Endothelial cell of umbilical vein (primary cell): ENCODE measurements at places on chromosomes 2 and 18.

- DNase-seq, result no peak
Measured at GRCh38 chr2:47485177-47485576, 82.2 kb downstream of the MSH2 start.

DNA sequence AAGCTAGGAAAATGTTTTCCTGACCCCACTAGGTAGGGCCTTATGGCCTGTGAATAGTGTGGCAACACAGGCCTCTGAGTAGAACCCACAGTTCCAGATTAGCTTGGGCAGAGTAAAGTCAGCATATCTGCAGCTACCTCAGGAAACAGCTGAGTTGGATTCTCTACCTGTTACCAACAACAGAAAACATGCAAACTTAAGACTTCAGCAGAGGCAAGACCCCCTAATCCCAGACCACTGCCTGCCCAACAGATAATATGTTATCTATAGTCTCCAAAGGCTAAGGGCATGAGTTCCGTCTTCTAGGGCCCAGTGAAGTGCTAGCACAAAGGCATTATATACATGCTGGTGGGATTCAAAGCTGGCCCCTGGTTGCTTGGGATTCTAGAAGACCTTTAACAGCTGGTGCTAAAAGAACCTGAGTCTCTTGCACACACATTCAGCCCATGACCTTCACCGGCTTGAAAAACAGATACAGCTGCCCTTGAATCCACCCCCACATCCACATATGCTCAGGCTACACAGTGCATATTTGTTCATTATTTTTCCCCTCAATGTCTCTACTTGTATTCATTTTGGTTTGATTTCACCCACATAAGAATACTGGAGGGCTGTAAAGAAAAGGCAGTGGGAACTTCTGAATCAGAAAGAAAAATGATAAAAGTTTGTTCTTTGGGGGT, 13.5 kb upstream of the UBXN4 start:
- no peak for DNase-seq

DNA sequence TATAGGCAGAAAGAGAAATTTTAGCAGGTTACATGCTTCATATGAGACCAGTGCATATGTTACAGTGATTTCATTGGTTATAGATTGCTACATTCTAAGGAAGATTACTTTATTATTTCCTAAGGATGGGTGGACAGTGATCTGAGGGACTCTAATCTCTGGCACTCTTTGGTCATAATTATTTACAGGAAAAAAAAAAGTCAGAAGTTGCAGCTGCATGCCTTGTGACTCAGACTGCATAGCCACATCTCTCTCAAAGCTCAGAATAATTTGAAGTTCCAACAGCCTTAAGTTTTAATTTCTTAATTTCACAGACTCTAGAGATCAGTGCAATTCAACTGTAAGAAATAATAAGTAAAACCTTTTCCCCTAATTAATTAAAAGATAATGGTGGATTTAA, 27.1 kb upstream of the BARD1 start:
- no peak for DNase-seq

DNA sequence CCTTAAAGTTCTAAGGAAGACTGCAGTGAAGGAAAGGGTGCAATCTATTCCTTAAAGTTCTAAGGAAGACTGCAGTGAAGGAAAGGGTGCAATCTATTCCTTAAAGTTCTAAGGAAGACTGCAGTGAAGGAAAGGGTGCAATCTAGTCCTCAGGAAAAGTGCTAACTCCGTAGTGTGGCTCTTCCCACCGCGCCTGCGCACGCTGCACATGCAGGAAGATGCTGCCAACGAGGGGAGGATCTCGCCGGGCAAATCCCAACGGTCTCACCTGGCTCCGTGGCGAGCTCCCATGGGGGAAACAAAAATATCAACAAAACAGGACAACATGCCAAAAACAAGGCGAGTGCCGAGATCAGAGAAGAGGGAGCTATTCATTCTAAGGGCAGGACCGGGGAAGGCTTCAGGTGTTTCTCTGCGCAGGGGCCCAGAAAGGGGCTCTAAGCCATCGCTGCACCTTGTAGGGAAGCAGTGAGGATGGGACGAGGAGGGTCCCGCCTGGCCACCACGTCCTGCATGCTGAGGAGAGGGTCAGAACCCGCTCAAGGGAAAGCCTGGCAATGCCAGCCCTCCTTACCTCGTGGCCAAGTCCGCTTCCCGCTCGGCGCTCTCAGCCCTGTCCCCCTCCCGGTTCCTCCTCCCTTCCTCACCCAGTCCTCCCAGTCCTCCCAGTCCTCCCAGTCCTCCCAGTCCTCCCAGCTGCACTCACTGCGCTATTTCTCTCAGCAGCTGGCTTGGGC, 24.5 kb downstream of the TIMM21 start:
- no peak for DNase-seq

DNA sequence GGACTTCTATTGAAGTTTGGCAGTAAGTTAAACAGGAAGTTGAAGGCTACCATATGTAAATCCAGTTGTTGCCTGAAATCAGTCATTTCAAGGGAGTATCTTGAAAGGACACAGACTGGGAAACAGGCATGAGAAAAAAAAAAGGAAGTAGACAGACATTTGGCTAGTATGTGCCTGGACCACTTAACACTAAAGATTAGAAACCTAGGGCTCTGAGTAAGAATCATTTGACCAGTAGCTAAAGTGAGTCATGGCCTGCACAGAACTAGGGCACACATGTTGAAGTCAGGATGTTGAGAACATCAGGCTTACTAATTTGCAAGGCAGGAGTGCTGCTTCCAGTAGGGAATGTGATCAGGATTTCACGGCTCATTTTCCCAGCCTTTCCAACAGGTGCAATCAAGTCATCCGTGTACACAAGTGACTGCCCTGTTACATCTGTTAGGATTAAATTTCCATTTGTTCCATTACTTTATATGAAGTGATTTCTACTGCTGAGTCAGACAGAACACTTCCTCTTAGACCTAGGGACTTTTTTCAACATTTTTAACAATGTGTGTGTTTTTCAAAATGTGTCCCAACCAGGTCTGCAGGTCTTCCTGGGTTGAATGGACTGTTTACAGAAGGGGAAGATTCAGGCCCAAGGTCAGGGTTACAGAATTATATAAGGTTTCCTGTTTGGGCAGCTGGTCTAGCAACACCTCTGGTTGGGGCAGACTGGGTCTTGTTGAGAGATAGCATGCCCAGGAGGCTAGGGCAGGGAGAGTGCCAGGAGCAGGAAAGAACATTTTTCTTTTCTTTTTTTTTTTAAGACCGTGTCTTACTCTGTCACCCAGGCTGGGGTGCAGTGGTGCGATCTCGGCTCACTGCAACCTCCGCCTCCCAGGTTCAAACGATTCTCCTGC, 145.6 kb downstream of the TGIF1 start:
- peak; percentile 98 for DNase-seq

- no peak for DNase-seq
Measured at GRCh38 chr2:71566372-71566771, 113.0 kb downstream of the DYSF start.

DNA sequence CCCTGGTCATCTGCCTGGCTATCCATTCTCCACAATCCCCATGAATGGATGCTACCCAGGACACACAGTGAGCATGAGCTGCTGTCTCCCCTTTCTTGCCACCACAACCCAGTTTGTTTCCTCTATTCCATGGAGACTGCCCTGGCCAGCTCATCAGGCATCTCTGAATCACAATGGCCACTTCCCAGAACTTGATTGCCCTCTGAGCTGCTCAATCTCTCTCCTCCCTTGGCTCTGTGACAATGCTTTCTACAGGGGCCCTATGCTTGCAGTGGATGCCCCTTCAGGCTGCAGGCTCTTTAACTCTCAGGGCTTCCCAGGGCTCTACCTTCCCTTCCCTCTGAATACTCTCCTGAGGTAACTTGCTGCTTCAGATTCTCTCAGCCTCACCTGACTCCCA, 14.4 kb upstream of the SLC4A5 start:
- no peak for DNase-seq

GRCh38 chr18:37402735-37403099, 162.9 kb downstream of the CELF4 start:
- no peak for DNase-seq

GRCh38 chr2:75807992-75808391, 97.3 kb upstream of the GCFC2 start:
- DNase-seq, result no peak

DNA sequence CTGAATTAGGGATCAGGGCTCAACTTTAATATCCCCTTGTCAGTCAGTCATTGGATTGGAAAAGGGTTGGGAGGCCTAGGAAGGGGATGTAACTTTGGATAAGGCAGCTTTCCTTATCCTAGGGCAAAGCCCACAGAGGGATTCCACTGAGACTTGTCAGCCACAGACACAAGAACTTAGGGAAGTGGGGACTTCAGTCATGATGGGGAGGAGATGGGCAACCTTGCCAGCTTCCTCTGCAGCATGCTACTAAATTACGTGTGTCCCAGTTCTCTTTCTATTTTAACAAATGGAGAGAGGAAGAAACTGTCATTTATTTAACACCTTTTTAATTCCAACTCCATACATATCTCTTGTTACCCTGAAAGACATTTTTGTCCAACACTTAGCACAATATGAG, 237.8 kb downstream of the WDR7 start:
- no peak for DNase-seq

- DNase-seq, result no peak
Measured at GRCh38 chr2:1727796-1728474, 16.4 kb downstream of the PXDN start.

DNA sequence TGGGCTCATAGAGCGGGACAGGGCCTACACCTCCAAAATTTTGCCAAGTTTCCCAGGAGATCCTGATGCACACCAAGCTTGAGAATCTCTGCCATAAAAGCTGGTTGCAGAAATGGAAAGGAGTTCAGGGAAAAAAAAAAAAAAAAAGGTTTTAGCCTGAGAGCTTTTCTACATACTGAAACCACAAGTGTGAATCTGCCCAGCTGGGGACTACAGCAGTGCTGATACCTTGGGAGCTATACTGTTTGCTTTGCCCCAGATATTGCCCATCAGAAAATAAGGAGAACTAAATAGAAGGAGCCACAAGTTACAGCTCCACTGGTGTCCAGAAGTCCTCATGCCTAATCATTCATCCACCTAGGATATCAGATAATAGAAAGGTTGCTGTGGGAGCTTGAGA, 38.4 kb upstream of the NCKAP5 start:
- no peak for DNase-seq

GRCh38 chr2:74708883-74709282, 54.8 kb downstream of the SEMA4F start:
- peak; percentile 6 for DNase-seq

- no peak for DNase-seq
Measured at GRCh38 chr18:55317864-55318263, 270.1 kb downstream of the TCF4 start.

- no peak for DNase-seq
Measured at GRCh38 chr2:217362710-217363109, 502.8 kb upstream of the TNP1 start.

GRCh38 chr2:177528351-177528933, 135.9 kb downstream of the AGPS start:
- DNase-seq, result no peak

GRCh38 chr2:230308402-230309000, 18.5 kb upstream of the SP140L start:
- DNase-seq, result no peak

DNA sequence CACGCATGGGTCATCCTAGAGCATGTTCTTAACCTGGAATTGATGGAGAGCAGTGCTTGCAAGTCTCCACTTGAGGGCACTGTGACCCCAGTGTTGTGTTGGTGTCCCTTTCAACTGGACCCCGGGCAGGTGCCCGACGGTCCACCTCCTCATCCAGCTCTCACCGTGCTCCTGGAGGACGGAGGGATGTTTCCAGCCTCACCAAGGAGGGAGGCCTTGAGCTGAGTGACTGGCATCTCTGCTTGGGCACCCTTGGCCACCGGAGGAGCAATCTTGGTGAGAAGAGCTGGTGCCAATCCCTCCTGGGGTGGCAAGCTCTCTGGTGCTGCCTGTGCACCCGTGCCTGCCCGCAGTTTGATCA, 45.4 kb upstream of the ASB18 start:
- peak; percentile 39 for DNase-seq

DNA sequence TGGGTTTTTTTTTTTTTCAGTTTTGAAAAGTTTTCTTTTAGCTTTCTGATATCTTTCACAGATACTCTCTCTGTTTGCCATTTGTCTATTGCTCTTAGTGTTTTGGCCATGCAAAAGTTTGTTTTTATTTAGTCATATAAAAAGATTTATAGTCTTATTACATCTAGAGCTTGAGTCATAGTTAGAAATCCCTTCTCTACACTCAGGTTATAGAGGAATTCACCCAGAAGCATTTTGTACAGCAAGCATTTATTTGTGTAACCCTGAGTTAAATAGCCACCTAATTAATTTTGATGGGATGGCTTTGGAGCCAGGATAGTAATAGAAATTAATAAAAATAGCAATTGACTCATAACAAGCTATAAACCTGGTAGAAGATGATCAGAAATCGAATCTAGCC, 35.6 kb downstream of the ACTR2 start:
- DNase-seq, result no peak

GRCh38 chr2:75564713-75565359, 4.1 kb upstream of the EVA1A start:
- DNase-seq, result no peak

- DNase-seq, result no peak
Measured at GRCh38 chr2:218995561-218995960, 2.3 kb upstream of the CRYBA2 start.

GRCh38 chr2:119491776-119492525, 32.3 kb downstream of the SCTR start:
- peak; percentile 49 for DNase-seq

GRCh38 chr2:108069515-108070310, 83.4 kb downstream of the SLC5A7 start:
- no peak for DNase-seq

DNA sequence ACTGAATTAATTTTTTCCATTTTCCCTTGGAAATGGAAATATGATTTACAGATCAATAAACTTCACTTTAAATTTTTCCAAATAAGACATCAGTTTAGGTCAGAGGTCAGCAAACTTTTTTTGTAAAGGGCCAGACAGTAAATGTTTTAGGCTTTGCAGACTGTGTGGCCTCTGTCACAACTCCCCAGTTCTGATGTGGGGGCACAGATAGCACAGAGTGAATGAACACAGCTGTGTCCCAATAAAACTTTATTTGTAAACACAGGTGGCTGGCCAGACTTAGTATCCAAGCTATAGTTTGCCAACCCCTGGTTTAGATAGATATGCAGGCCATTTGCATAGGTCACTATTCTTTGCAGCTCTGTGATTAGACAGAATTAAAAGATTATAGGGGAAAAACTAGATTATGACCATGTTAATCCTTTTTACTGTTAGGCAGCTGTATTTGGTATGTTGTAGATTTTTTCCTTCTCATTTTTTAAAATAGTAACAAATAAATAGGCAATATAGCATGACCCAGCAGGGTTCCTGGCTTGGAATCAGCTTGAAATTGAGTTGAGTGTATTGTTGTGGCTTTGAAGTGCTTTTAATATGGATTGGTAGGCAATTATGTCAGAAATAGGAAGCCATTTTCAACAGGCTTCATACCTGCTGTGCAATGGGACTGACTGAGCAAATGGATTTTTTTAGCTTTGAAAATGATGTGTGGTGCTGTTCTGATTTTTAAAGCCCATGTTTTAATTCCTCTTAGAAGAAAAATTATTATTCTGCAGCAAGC, 59.7 kb downstream of the WDSUB1 start:
- no peak for DNase-seq

- DNase-seq, result peak; percentile 19
Measured at GRCh38 chr2:4882421-4882820, 809.8 kb upstream of the SOX11 start.

GRCh38 chr2:206802654-206803514, 37.5 kb downstream of the FASTKD2 start:
- DNase-seq, result no peak
